ENCODE measurements at places on chromosomes 4 and X.

DNA sequence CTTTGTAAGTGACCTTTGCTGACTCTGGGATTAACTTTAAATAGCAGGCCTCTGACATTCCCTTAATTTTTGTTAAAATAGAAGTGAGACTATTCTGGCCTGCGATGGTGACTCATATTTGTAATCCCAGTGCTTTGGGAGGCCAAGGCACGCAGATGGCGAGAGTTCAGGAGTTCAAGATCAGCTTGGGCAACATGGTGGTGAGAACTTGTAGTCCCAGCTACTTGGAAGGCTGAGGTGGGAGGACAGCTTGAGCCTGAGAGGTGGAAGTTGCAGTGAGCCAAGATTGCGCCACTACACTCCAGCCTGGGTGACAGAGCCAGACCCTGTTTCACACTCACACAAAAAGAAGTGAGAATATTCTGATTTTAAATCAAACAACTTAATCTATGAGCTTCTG, 27.3 kb downstream of the ZNF330 start:
- no peak for DNase-seq

DNA sequence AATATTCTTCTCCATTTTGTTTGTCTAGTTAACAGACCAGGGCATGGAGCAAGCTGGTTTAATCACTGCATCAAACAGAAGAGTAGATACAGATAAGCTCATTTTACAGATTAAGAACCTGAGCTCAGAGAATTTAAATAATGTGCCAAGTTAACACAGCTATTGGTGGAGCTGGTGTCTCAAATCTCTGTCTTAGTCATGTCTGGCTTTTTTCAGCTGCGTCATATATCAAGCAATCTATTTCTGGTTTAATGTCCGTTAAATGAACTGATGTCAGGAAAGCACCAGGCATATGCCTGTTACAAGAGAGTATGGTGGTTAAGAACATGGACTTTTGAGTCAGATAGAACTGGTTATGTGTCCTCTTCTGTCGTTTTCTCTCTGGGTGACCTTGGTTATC, 79.8 kb upstream of the ADGRA3 start:
- no peak for DNase-seq

DNA sequence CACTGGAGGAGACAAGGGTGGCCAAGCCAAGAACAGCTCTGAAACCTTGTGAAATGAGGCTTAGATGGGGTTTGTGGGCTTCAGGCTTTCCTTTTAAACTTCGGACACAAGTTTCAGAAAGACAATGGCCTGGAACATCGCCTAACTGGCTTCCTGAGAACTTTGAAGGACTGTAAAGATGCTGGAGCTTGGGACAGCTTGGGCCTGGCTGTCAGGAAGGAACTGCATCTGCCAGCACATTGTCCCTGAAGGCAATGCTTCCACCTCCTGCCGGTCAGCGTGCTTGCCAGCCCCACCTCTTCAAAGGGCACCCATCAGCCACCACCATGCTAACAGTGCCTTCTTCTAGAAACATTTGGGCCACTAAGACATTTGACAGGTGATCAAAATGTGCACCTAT, 107.9 kb downstream of the DRD5 start:
- DNase-seq = no peak

DNA sequence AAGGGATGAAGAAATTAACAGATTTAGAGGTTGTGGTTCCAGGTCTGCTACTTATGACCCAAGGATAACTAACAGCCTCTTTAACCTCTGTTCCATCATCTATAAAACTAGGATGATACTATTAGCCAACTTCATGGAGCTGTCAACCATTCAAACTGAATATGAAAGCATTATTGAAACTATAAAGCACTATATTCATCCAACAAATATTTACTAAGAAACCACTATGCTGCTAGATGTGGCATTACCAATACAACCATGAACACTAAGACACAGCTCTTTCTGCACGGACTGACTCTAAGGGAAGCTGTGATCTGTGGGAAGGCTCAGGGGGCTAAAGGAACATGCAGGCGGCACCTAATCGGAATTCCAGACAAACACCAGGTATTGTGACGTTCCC, 66.0 kb downstream of the APBB2 start:
- DNase-seq = no peak

DNA sequence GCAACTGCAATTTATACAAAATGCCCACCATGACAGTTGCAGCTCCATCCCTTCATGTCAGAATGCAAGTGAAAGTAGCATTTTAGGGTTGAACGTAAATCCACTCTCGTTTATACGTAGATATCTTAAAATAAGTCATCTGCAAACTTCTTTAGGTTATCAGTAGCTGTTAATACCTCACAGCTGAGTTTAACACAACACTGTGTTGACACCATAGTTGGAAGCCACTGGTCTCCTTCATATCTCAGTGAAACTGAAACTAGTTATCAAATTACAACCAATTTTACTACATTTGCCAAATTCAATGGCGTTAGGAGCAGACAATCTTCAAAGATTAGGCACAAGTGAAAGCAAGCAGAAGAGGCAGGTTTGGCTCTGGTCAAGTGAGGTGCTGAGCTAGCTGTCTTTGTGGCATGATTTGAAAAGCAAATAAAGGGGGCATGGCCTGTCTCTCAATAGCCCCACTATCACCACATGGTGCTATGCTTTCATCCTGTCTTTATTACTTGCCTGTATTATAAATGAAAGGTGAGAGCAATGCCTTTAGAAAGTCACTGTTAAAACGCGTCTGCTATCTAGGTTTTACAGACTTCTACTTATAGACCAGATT, 12.3 kb downstream of the PPP3CA start:
- DNase-seq = no peak

GRCh38 chr4:26342328-26343037, 21.7 kb downstream of the RBPJ start:
- DNase-seq = no peak

DNA sequence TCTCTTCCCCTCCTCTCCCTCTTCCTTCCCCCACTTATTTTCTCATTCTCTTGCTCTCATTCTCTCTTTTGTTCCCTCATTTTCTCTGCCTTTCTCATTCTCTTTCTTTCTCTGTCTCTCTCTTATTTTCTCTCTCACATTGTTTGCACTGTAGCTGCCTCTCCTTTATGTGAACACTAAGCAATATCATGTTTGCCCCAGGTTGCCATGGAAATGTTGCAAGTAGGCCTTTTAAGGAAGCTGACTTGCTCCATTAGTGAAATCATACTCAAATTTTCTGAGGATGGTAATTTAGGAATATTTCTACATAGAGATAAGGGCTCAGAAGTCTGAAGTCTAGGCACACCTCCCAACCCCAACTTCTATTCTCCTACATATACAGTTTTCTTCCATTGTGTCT, 130.1 kb downstream of the EDA start:
- no peak for DNase-seq

DNA sequence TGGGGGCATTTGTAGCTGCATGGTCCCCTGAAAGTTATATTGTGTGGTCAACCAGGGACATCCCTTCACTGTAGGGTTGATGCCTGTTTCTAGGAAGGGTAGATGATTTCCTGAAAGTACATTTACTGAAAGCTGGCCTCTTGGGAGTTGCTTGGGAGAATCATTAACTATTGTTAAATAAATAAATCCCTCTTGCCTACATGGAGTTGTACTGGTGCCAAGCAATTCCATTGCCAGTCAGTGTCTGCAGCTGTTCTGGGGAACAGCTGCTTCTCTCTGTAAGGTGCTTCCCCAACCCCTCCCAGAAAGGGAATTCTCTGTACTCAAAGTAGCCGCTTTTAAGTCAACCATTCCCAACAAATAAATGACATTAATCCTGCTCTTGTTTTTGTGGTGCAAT, 51.1 kb downstream of the C4orf51 start:
- no peak for DNase-seq

- DNase-seq = no peak
Measured at GRCh38 chrX:2439613-2440012, 61.2 kb downstream of the DHRSX start.

DNA sequence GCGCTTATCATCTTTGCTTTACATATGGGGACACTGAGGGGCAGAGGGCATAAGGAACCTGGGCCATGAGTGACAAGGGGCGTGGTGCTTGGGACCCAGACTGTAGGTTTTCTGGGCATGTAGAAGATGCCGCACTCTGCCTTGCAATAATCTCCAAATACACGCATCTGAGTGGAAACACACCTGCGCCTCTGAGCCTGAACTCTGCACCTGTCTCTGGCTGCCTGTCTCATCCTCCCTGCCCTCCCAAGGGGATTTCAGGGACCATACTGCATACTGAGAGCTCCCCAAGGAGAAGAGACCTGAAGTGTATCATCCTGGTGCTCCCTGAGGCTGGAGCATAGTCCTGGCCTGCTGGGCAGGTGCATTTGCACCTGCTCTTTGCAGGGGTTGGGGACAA, 34.7 kb upstream of the ASMTL start:
- no peak for DNase-seq

DNA sequence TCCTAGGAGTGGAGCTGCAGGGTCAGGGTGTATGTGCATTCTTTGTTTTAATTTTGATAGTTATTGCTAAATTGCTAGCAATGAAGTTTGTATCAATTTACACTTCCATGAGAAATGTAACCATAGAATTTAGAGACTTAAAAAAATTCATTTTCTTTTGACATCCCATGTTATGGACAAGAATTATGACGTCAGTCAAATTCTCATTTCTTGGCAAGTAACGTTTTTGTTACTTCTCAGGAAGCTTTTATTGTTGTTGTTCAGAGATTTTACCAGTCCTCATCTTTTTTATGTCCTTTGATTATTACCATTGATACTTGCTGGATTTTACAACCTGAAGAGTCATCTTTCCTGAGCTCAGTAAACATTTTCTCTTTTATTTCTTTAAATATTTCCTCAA, 417.5 kb upstream of the ARX start:
- DNase-seq = no peak

- DNase-seq = no peak
Measured at GRCh38 chr4:968221-968620, 5.1 kb downstream of the DGKQ start.

- no peak for DNase-seq
Measured at GRCh38 chr4:12573716-12574115, 910.4 kb downstream of the RAB28 start.

- no peak for DNase-seq
Measured at GRCh38 chr4:81647388-81647787, 175.7 kb upstream of the RASGEF1B start.

- no peak for DNase-seq
Measured at GRCh38 chrX:154761977-154762536, 607 bp upstream of the DKC1 start.

- DNase-seq = no peak
Measured at GRCh38 chr4:185276036-185276435, 66.6 kb downstream of the SNX25 start.

- peak; percentile 44 for DNase-seq
Measured at GRCh38 chrX:10189317-10190268, 32.8 kb downstream of the CLCN4 start.

GRCh38 chrX:83469551-83469950, 38.5 kb upstream of the POU3F4 start:
- no peak for DNase-seq

GRCh38 chrX:31170792-31171191, 99.0 kb upstream of the FTHL17 start:
- DNase-seq = no peak

- no peak for DNase-seq
Measured at GRCh38 chrX:43720082-43720481, 64.0 kb downstream of the MAOA start.

DNA sequence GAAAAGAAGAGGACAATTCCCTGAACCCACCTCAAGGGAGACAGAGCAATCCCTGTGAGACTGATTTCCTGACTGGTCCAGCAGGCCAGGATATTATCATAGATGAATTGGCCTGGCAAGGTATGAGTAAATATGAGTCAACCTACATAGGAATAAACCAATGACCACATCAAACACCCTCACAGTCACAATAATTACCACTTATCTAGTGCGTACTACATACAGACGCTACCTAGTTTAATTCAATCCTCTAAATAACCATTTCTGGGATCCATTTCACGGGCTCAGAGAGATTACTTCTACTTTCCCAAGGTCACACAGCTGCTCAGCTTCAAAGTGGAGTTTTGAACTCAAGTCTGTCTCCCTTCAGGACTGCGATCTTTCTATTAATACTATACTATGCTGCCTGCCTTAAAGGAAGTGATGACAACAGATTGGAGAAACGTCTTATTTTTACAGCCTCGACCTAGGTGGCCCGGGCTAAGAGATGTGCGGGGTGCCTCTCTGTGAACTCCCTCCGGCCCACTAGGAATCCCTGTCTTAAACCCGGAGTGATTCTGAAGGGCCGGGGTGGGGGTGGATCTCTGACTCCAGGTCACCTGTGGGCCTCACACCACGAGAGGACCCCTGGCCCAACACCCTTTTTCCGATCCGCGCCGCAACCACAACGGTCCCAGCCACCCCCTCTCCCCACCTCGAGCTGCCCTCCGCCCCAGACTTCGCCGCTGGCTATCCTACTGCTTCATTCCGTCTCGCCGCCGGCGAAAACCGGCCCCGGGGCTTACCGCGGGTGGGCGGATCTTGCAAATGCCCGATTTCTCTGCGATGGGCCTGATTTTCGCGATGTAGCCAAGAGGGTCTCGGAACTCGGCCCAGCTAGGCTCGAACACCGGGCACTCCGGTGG, 800 bp downstream of the KDM5C start:
- DNase-seq = no peak

- DNase-seq = no peak
Measured at GRCh38 chrX:53584891-53585290, 101.6 kb downstream of the HUWE1 start.

- peak; percentile 58 for DNase-seq
Measured at GRCh38 chrX:39855748-39856129, 242.0 kb downstream of the BCOR start.

- DNase-seq = no peak
Measured at GRCh38 chr4:3321295-3321889, 28.6 kb downstream of the RGS12 start.

GRCh38 chr4:111562826-111563225, 582.4 kb upstream of the FAM241A start:
- no peak for DNase-seq

DNA sequence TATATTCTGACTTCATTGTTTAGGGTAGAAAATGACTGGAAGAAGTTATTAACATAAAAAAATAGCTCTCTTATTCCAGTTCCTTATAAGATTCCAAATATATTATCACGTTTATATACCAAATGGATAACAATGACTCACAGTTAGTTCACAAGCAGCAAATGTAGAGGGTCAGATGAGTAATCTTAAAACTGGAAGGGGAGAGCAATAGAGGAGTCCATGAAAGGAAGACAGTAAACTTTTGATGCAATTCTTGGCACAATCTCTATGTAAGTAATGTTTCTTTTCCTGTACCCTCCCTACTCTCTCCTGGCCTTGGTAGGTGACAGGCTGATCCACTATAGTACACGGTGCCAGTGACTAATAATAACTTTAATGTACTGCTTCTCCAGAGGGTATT, 259.0 kb upstream of the TRPC5 start:
- no peak for DNase-seq

- DNase-seq = no peak
Measured at GRCh38 chr4:25696409-25696808, 40.8 kb downstream of the SLC34A2 start.

- no peak for DNase-seq
Measured at GRCh38 chrX:131818297-131818936, 204.7 kb upstream of the STK26 start.

DNA sequence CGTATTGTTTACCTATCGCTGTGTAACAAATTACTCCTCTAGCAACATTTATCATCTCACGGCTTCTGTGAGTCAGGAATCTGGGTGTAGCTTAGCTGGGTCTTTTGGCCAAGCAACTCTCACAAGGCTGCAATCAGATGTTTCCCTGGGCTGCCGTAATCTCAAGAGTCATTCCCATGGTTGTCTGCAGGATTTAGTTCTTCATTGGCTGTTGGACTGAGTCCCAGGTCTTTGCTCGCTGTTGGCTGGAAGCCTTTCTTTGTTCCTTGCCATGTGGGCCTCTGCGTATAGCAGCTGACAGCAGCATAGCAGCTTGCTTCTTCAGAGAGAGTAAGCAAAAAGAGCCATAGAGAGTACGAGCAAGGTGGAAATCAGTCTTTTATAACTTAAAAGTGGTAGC, 16.8 kb downstream of the POLR2B start:
- DNase-seq = no peak

Measured in stimulated activated CD8-positive, alpha-beta memory T cell treated with anti-CD3 and anti-CD28 coated beads, Interleukin-4, amount 100 ng/mL, for 1 hour (primary cell).